ENCODE measurements at places on chromosomes 4 and X.

GRCh38 chr4:169256856-169257761 is 13.6 kb downstream of the SH3RF1 start:
- no peak for DNase-seq
- H3K27me3 ChIP-seq: no peaks in the 10 kb centered on the region
- no peak overlapping the region for H3K4me3 ChIP-seq
- H3K27ac ChIP-seq: no peak overlapping the region
- H3K36me3 ChIP-seq: no peaks in the 10 kb centered on the region

GRCh38 chrX:70432936-70433847 is 10.1 kb downstream of the GDPD2 start:
- H3K27me3 ChIP-seq: no peaks in the 10 kb centered on the region
- peak overlapping the region; percentile 65 for H3K4me3 ChIP-seq
- H3K36me3 ChIP-seq: no peaks in the 10 kb centered on the region
- no peak overlapping the region for H3K27ac ChIP-seq
- H3K4me1 ChIP-seq: no peaks in the 10 kb centered on the region
- no peak for DNase-seq

DNA sequence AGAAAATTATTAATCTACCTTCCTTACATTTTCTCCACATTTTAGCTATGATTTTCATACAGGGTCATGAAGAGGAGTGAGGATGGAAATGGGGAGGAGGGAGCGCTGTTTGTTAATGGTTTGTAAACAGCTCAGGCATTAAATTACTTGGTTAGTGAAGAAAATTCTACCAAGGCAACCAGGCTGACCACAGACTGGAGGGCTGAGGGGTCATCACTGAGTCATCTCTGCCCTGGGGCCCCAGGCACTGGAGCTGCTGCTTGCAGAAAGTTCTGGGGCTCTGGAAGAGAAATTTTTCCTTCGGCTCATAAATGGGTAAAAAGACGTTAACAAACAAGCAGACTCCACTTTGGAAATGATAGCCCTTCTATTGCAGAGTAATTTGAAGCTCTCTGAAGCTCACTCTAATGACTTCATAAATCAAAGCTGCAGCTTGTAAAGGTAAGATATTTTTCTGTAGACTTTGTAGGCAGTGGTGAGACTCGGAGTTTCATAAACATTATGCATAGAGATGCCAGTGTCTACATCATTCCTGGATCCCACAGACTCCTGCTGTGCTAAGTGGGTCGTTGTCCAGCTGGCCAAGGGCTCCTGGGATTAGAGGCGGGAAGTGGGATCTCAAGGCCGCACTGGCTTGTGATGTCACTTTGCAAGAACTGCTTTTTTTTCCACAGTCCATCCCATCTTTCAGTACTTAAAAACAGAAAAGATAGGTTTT is 159.6 kb downstream of the PTTG2 start:
- H3K27me3 ChIP-seq: no peaks in the 10 kb centered on the region
- no peak overlapping the region for H3K27ac ChIP-seq
- peaks cover 45% of the 10 kb centered on the region for H3K36me3 ChIP-seq
- no peak for DNase-seq

DNA sequence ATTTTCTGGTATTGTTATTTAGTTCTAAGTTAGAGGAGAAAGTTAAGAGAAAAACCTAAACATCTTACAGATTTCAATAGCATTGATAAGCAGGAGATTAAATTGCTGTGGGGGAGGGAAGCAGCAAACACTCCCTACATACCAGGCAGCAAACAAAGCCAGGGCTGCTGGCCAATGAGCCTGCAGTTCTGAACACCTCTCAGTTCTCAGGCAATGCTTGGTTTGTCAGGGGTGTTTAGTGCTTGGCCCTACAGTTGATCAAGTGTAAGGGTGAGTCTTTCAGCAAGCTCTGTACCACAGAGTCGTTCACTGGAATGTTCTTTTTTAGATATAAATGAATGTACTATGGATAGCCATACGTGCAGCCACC is 38.6 kb downstream of the EGFL6 start:
- no peaks in the 10 kb centered on the region for H3K27me3 ChIP-seq
- H3K36me3 ChIP-seq: no peaks in the 10 kb centered on the region
- no peak for DNase-seq
- no peak overlapping the region for H3K27ac ChIP-seq
- H3K4me3 ChIP-seq: no peak overlapping the region
- H3K4me1 ChIP-seq: no peaks in the 10 kb centered on the region

DNA sequence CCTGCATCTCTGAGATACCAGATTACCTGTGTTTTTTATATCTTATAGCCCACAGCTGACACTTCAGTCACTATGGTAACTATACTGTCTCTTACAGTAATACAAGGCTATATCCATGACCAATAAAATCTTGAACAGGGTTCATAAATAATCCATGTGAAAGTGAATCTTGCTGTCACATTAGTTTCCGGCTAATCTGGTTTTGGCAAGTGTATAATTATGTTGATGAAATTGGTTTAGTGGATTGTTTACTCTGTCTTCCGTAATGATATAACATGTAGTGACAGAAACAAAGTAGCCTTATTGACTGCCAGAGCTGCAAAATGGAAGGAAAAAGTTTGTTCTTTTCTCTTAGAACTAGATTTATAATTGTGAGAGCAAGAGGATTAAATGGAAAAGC is 686.6 kb upstream of the PABPC4L start:
- H3K27me3 ChIP-seq: no peaks in the 10 kb centered on the region
- DNase-seq: no peak
- H3K27ac ChIP-seq: no peak overlapping the region
- H3K4me1 ChIP-seq: no peaks in the 10 kb centered on the region

GRCh38 chrX:148958901-148959300 is 458.5 kb downstream of the AFF2 start:
- no peak overlapping the region for H3K27ac ChIP-seq
- H3K27me3 ChIP-seq: no peaks in the 10 kb centered on the region
- DNase-seq: no peak
- no peak overlapping the region for H3K4me3 ChIP-seq

DNA sequence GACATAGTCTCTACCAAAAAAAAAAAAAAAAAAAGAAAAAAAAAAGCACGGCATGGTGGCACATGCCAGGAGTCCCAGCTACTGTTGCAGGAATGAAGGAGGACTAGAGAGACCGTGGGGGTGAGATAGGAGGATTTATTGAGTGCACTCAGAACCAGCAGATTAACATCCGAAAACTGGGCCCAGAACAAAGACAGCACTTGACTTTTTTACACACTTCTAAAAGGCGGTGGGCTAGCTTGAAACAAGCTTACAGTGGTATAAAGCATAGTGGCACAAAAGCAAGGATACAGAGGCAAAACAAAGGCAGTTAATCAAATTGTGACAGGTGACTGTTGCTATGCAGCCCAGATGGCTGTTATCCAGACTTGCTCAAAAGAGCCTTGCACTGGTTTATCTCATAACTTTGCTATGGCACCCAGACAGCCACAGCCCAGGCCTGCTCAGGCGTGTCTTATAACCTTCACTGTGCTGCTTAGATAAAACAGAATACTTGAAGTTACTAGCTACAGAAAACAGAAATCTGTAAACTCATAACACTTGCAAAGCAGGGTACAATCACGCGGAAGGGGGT is 9.9 kb upstream of the PI4K2B start:
- H3K36me3 ChIP-seq: no peaks in the 10 kb centered on the region
- H3K27me3 ChIP-seq: no peaks in the 10 kb centered on the region
- DNase-seq: no peak
- H3K4me3 ChIP-seq: no peak overlapping the region

- no peak for DNase-seq
- no peaks in the 10 kb centered on the region for H3K4me1 ChIP-seq
- H3K36me3 ChIP-seq: no peaks in the 10 kb centered on the region
- H3K27ac ChIP-seq: no peak overlapping the region
Measured at GRCh38 chr4:145217349-145217748, 37.0 kb upstream of the OTUD4 start.

DNA sequence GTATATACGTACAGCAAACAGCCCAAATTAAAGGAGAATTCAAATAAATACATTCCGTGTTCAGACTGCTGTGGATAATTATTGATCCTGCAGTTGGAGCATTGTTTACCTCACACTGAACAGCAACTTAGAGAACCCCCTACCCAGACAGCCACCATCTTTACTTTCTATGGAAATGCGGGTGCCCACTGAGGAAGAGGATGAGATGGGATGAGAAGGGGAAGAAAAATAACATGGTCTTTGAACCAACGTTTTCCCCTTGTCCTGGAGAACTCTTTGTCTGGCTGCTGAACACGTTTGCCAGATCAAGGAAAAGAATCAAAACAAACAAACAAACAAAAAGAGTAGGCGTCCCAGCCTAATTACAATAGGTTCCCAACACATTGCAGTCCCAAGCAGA is 1.5 kb downstream of the TSPAN5 start:
- peak overlapping the region; percentile 68 for H3K27ac ChIP-seq
- H3K4me3 ChIP-seq: peak overlapping the region; percentile 84
- H3K4me1 ChIP-seq: peaks cover 33% of the 10 kb centered on the region
- H3K27me3 ChIP-seq: no peaks in the 10 kb centered on the region

- H3K4me3 ChIP-seq: no peak overlapping the region
- no peaks in the 10 kb centered on the region for H3K36me3 ChIP-seq
- no peaks in the 10 kb centered on the region for H3K4me1 ChIP-seq
- no peaks in the 10 kb centered on the region for H3K27me3 ChIP-seq
- no peak overlapping the region for H3K27ac ChIP-seq
Measured at GRCh38 chr4:61405307-61405706, 205.2 kb downstream of the ADGRL3 start.

- H3K27ac ChIP-seq: no peak overlapping the region
- DNase-seq: no peak
- H3K36me3 ChIP-seq: no peaks in the 10 kb centered on the region
Measured at GRCh38 chr4:89324671-89325070, 17.1 kb upstream of the GPRIN3 start.

GRCh38 chr4:159566786-159567185 is 463.9 kb downstream of the RAPGEF2 start:
- H3K27me3 ChIP-seq: no peaks in the 10 kb centered on the region
- H3K4me3 ChIP-seq: no peak overlapping the region
- no peak for DNase-seq
- H3K36me3 ChIP-seq: no peaks in the 10 kb centered on the region
- H3K27ac ChIP-seq: no peak overlapping the region
- no peaks in the 10 kb centered on the region for H3K4me1 ChIP-seq

GRCh38 chr4:101037249-101037648 is 310.1 kb downstream of the PPP3CA start:
- peaks cover 12% of the 10 kb centered on the region for H3K4me1 ChIP-seq
- no peak overlapping the region for H3K27ac ChIP-seq
- no peaks in the 10 kb centered on the region for H3K27me3 ChIP-seq
- no peak overlapping the region for H3K4me3 ChIP-seq
- H3K36me3 ChIP-seq: no peaks in the 10 kb centered on the region
- DNase-seq: no peak

- no peak overlapping the region for H3K4me3 ChIP-seq
- H3K36me3 ChIP-seq: no peaks in the 10 kb centered on the region
- H3K27me3 ChIP-seq: no peaks in the 10 kb centered on the region
- H3K4me1 ChIP-seq: no peaks in the 10 kb centered on the region
- no peak overlapping the region for H3K27ac ChIP-seq
Measured at GRCh38 chrX:7606039-7606652, 236.8 kb upstream of the VCX start.

DNA sequence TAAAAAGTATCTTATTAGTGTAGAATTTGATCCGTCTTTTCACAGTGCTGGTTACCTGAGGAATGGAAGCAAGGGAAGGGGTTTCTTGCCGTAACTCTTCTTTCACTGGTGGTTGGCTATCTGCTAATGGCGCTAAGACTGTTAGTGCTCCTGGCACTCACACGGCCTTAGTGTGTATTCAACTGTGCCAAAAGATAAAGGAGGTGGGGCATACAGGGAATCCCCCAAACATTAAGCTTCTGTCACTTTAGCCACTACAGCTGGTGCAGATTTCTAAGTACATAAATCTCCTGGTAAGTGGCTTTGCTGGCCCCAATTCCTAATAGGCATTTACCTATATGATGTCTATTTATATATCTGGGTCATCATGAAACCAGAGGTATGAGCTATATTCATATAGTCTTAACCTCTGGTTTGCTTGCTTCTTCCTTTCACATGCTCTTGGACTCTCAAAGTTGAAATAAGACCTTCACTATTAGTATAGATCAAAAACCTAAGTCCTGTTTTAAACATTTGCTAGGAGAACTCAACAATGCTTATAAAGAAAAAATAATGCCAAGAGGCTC is 95.1 kb downstream of the TSPAN7 start:
- H3K27me3 ChIP-seq: no peaks in the 10 kb centered on the region
- no peaks in the 10 kb centered on the region for H3K36me3 ChIP-seq
- DNase-seq: no peak
- H3K4me3 ChIP-seq: no peak overlapping the region

DNA sequence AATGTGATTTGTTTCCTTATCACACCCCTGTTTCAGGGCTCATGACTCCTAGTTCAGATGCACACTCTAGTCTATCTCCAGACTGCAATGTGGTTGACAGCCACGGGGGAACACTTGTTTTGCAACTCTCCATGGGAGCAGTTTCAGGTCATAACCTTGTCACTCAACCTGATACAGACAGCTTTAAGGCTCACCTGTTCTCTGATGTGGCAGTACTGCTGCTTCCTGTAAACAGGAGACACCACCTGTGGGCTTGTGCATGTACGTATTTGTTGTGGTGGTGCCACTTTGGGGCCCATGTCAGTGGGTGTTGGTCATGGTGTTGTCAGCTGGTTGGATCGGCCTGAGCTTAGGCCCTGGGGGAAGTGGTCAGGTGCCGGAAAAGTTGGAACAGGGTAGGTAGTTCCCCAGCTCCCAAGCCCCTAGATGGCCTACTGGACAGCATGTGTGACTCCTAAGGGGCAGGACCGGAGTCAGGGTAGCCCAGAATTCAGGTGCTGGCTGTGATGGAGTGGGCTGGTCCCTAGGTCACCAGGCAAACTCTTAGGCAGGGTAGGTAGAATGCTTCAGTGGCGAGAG is 46.2 kb downstream of the FAM9B start:
- H3K36me3 ChIP-seq: no peaks in the 10 kb centered on the region
- peak overlapping the region; percentile 42 for H3K27ac ChIP-seq
- H3K27me3 ChIP-seq: no peaks in the 10 kb centered on the region

- no peaks in the 10 kb centered on the region for H3K27me3 ChIP-seq
- H3K36me3 ChIP-seq: no peaks in the 10 kb centered on the region
- H3K4me3 ChIP-seq: no peak overlapping the region
- H3K27ac ChIP-seq: no peak overlapping the region
- no peaks in the 10 kb centered on the region for H3K4me1 ChIP-seq
Measured at GRCh38 chr4:70008771-70009170, 13.0 kb downstream of the STATH start.

DNA sequence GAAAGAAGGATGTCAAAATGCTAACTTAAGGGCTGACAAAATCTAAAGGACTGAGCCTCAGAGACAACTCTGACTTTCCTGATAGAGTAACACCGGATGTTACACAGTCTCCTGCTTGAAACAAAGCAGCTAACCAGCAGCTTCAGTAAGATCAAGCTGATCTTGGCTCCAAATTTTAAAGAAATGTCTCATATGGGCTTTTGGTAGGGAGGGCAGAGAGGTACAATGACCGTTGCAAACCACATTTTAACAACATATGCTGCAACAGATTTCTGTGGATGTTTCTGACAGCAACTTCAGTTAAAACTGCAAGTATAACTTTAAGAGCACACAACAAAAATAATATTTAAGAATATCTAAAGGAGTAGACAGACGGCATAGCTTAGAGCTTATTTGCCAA is 9.1 kb downstream of the RPGR start:
- H3K36me3 ChIP-seq: no peaks in the 10 kb centered on the region
- no peak for DNase-seq
- no peak overlapping the region for H3K27ac ChIP-seq
- no peaks in the 10 kb centered on the region for H3K27me3 ChIP-seq
- H3K4me3 ChIP-seq: no peak overlapping the region

Data from effector memory CD4-positive, alpha-beta T cell (primary cell).